ENCODE measurements at places on chromosomes 12 and 14.

DNA sequence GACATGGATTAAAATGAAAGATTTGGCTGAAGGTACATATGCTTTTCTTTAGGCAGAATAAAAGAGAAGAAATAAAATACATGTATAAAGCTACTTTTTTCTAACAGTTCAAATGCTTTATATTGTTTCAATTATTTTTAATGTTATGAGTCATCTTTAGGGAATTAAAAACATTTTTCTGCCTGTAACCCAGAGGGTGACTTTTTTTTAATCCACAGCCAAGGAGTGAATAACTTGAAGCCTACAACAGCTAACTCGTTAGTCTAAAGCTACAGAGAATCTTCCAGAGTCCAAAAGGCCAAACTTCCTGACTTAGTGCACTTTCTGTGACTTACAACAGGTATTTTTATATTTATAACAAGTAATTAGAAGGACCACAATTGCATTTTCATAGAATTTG, 151.6 kb downstream of the SEC23A start:
- DNase-seq, result no peak

DNA sequence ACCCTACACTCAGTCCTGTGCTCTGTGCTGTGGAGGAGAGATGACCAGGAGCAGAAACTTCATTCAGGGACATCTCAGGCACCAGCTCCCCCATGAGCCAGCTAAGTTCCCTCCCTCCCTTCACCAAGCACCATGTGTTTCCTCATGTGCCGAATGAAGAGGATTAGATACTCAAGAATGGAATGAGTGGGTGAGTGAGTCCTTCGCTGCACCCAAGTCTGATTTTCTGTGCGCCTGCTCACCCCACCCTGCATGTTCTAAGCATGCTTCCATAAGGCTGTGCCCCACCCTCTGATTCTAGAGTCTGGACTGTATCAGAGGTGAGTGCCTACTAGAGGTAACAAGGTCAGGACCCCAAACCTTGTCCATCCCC, 12.1 kb downstream of the SERPINA5 start:
- DNase-seq, result no peak

DNA sequence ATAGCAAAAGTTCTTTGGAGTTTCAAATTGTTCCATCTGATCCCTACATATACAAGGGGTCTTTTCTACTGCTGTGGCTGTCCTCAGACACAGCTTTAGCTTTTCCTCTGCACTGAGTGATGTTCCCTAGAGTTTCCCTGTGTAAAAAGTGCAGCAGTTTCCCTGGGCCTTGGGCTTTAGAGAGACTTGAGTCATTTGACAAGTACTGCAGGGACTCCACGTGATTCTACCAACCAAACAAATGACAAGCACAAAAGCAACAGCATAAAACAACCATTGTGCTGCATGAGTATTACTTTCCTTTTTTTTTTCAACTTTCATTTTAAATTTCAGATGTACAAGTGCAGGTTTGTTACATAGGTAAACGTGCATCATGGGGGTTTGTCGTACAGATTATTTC, 272.8 kb downstream of the PDZRN4 start:
- no peak for DNase-seq

GRCh38 chr12:64273527-64274403, 51.7 kb upstream of the KICS2 start:
- no peak for DNase-seq

DNA sequence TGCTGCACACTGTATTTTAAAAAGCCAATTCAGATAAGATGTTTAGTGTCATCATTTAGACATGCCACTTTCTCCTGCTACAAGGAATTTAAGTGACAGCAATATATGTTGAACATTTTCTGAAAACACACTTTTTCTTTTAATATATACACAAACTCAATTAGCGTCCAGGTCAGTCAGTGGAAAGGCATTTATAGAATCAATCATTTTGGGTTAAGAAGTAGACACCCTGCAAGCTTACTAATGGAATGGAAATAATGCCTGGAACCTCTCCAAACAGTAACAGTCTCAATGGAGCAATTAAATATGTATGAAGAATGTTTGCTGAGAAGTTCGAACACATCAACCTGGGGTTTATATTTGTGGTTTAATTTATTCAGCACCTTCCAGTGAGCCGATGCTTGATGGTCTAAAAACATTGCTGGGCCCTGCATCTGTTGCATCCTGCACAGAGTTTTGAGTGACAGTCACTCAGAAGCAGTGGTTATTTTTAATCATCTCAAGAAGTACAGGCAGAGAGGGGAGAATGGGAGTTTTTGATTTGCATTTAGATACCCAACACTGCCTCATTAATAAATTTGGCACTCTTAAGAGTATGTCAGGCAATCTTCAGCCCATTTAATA, 410.7 kb downstream of the TMEM117 start:
- DNase-seq, result no peak

Data from upper lobe of right lung (tissue), 1 donor.